ENCODE measurements at places on chromosomes 3 and 15.

DNA sequence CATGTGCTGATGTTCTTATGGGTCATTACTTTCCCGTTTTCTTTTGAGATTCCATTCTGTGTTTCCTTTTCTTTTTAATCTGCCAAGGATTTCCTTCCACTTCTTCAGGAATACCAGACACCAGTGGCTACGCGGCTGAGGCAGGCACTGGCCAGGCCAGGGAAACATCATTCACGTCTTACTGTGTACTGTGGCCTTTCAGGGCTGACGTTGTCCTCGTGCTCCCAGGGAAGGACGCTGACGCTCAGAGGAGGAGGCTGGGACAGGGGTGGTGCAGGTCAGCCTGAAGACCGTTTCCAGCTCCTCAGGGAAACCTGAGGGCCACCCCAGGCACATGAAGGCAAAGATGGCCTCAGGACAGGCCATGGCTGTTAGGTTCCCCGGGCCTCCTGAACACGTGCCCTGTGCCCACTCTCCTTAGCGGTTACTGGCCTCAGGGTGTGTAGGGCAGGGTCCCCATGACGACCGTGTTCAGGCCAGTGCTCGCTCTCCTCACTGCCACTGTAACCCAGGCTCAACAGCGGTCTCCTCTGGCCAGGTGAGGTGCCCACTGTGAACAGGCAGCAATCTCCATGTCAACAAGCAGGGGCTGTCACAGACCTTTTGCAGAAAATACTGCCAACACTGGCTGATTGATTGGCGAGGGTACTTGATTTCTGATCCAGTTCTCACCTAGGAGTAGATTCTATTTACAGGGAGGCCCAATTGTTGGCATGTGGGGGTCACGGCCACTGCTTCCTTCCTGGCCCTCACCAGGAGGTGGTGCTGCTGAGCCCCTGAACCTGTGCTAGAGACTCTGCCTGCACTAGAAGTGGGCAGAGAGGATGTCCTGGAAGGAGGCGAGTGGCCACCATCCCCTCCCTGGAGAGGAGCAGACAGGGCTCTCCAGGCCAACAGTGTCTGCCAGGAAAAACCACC is 169.5 kb downstream of the ATP10A start:
- peak; percentile 55 for DNase-seq

DNA sequence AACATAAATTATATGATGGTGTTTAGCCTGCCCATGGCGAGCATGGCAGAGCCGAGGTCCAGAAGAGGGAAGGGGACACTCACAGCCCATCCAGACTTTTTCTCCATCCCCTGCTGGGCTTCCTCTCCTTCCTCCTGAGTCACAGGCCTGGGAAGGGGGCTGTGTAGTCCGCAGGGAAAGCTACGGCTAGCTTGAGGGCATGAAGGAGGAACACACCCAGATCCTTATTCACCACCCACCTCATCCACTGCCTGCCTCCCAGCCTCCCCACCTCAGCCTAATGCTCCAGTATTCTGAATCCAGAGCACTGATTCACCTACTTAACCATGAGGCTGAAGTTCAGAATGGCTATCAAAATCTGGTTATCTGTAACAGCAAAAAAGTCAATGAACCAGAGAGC is 97.8 kb downstream of the OXNAD1 start:
- DNase-seq: no peak

DNA sequence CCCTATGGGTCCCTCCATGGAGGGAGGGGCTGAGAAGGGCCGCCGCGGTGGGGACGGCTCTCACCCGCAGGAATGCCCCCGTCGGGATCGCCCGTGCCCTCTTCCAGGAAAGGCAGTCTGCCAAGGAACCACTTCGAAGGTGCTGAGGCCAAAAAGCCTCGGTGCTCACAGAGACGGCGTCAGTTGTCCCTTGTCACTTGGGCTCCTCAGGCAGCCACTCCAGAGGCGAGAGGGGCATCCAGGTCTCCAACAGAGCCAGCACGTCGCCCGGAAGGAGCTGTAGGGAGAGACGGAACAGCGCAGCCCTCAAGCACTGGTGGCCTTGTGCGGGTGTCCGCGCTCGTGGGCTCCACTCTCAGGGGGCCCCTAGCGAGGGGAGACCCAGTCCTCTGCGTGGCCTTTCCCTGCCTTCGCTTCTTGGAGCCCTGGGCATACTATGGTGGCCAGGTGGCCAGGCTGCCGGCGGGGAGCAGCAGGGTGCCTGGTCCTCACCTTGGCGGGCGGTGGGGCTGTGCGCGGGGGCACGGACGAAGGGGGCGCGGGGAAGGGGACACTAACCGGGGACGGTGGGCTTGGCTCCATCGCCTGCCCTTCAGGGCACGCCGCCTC is 994 bp downstream of the MESP1 start:
- DNase-seq: no peak

- DNase-seq: no peak
Observed at GRCh38 chr3:64440498-64440897, 215.2 kb upstream of the PRICKLE2 start.

GRCh38 chr15:90087454-90088154 is 14.7 kb downstream of the IDH2 start:
- DNase-seq: no peak

DNA sequence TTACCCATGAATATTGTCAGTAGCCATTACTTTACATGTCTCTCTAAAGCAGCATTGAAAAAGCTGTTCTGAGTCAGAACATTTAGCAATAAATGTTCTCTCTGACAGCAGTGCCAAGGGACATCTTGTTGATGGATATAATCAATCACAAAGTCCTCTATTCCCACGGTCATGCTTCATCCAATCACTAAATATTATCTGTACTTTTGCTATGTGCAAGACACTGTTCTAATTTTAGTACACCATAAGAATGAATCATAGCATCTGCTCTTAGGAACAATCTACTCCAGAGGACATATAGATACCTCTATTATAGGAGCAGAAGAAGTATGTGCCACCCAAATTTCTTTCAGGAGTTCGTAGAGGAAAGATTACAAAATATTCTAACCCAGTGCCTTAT is 142.5 kb upstream of the MBNL1 start:
- DNase-seq: no peak

DNA sequence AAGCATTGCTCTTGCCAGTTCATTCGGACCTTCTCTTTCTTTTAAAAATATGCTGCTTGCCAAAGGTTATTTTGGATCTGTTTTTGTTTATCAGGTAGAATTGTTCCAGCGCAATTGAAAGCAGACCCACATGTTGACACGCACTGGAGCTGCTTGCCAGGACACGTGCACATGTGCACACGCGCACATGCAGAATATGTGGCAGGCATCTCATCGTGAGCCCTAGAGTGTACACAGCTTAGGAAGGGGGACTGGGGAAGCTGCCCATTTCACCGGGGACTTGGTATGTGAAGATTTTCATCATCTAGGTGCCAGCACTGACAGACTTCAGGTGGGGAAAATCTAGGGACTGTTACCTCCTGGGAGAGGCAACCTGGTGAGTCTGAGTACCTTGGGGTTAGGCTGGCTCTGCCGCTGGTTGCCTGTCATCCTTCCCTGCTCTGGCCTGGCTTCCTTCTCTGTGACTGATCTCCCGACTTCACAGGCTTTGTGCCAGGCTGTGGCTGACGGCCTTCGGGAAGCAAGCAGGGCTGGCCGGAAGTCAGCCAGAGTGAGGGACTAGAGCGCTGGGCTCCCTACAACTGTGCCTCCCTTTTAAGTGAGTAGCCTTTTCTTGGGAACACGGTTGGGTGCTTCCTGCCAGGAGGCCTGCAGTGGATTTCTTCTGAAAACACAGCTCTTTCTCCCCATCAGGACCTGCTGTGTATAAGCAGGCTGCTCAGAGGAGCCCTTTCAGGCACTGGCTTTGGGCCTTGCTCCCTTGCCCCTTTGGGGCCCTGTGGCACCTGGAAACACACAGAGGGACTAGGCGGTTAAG is 129.3 kb downstream of the EEFSEC start:
- no peak for DNase-seq

DNA sequence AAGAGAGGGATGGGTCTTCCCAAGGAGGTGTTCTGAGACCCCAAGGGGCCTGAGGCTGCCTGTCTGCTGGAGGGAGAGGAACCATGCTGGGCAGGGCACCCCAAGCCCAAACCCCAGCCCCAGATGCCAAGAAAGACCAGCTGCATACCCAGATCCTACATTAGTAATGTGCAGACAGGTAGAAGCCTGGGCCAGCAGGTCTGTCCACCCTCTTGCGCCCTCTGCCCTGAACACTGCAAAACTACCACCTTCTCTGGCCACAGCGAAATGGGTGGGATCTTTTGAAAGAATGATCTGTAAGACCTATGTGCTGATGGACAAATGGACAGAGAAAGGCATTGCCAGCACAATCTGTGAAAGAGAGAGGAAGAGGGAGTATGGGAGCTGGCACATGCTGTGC is 283.2 kb downstream of the EPHB1 start:
- DNase-seq: no peak

DNA sequence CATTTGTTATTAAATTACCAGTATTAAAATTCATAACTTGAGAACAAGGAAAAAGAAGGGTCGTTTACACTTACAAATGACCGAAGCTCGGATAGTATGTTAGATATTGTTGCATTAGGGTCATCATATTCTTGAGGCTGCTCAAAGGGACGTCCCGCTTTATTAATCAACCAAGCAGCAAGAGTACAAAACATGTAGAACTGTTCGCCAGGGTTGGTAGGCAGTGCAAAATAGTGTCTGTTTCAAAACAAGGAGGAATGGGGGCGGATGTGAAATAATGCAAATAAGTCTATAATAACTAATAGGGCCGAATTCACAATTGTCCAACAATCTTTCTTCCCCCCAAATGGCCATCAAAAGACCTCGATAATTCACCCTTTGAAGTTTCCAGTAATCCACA is 2.9 kb downstream of the IFT57 start:
- no peak for DNase-seq

DNA sequence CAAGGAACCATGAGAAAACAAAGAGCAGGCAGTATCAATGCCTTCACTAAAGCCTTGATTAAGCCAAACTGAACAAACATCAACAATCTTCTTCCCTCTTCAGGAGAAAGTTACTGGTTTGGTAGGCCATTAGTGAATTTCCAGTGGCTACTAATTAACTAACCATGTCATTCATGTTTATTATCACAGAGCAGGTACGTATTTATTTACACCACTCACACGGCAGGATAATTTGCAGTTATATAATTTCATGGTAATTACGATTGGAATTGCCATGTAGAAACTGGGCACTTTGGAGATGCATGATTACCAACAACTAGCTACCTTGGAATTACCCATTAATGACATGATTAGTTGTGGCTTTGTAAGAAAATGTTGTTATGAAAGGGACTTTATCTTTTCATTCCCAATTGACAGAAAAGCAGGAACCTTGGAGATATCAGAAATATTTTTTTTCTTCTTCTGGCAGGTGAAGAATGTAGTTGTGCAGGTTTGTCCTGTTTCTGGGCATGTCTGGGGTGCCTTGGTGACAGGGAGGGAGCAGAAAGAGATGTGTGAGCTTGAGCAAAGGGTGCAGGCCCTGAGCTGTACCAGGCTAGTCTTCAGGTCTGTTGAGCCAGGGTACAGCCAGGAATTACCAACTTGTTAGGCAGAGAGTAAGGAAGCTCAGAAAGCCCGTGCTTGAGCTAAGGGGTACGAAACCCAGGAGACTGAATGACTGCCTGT is 310.7 kb downstream of the RORA start:
- no peak for DNase-seq

All from suppressor macrophage (primary cell).